ENCODE measurements at places on chromosomes 11 and 22.

GRCh38 chr22:21447694-21448402, 19.3 kb upstream of the TMEM191C start:
- DNase-seq: no peak

GRCh38 chr11:88167853-88168252, 7.4 kb downstream of the RAB38 start:
- no peak for DNase-seq

DNA sequence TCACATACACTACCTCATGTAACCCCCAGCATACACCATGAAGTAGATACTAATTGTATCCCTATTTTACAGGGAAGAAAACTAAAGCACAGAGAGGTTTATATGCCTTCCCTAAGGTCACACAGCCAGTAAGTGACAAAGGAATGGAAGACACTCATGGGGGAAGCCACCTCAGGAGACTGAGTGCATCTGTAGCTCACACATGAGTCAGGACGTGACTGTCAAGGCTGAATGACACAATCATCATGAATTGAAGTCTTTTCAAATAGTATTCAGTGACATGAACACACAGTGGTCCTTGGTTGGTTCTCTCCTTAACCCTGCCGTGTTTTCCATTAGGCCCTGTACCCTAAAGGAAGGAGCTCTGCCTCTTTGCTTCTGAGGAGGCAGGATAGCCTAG, 463.0 kb downstream of the NTM start:
- no peak for DNase-seq

DNA sequence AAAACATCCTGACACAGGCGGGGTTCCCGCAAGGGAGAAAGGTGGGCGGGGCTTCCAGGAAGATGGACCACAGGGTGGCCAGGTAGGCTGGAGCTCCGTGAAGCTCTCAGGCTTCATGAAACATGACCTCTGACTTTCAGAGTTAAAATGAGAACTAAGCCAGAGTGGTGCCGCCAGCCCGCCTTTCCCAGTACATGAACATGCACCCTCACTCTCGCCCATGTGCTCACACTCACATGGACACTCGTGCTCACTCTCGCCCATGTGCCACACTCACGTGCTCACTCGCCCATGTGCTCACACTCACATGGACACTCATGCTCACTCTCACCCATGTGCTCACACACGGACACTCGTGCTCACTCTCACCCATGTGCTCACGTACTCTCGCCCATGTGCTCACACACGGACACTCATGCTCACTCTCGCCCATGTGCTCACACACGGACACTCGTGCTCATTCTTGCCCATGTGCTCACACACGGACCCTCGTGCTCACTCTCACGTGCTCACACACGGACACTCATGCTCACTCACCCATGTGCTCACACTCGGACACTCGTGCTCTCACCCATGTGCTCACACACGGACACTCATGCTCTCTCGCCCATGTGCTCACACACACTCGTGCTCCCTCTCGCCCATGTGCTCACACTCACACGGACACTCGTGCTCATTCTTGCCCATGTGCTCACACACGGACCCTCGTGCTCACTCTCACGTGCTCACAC, 10.0 kb downstream of the RNH1 start:
- DNase-seq: no peak

- no peak for DNase-seq
Measured at GRCh38 chr11:97614606-97615005, 1224.8 kb downstream of the JRKL start.

DNA sequence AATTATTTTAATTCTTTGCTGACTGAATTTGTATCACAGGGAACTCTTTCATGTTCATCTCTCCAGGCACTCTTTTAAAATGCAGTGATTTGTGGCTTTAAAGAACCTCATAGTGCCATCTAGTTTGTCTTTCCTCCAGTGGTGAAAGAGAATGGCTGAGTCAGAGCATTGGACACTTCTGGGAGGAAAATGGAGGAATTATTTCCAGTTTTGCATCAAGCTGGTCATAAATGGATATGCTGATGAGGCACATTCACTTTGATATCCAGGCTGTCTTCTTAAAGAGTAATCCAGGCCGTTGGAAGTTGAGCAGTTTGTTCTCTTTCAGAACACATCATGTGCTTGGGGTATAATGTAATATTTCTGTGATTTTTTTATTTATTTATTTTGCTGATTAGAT, 273.7 kb downstream of the DDX10 start:
- DNase-seq: no peak

DNA sequence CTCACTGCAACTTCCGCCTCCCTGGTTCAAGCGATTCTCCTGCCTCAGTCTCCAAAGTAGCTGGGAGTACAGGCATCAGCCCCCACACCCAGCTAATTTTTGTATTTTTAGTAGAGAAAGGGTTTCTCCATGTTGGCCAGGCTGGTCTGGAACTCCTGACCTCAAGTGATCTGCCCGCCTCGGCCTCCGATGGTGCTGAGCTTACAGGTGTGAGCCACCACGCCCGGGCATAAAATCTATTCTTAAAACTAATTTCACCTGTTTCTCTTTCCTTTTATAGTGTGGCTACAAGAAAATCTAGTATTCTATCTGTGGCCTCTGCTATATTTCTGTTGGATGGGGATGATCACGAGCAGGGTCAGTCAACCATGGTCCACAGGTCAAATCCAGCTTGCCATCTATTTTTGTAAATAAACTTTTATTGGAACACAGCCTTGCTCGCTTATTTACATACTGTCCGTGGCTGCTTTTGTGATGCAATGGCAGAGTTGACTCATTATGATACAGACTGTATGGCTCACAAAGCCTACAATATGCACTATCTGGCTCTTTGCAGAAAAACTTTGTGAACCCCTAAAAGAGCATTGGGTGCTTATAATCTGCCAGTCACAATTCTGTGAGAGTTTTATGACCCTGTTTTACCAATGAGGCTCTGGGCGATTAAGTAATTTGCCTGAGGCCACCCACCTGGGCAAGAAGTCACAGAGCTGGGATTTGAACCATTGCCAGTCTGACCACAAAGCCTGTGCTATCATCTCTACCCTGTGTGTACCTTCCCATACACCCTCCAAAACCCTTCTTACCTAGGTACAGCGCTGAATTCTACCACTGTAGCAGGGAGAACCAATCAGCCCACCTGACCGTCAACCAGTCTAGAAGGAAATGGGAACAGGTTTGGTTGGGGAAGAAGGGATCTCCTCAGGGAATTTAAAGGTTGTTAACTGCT, 28.3 kb downstream of the SLC1A2 start:
- no peak for DNase-seq

- no peak for DNase-seq
Measured at GRCh38 chr11:120034881-120035630, 102.9 kb downstream of the TRIM29 start.

- DNase-seq: no peak
Measured at GRCh38 chr22:32539631-32540421, 65.2 kb downstream of the FBXO7 start.

GRCh38 chr11:69466039-69466438, 15.4 kb upstream of the LINC01488 start:
- no peak for DNase-seq

GRCh38 chr11:727281-727701, 20.0 kb upstream of the TALDO1 start:
- DNase-seq: no peak

- DNase-seq: no peak
Measured at GRCh38 chr11:117722082-117722481, 74.9 kb downstream of the DSCAML1 start.

- DNase-seq: no peak
Measured at GRCh38 chr11:95577716-95578460, 211.7 kb downstream of the FAM76B start.

- DNase-seq: no peak
Measured at GRCh38 chr11:98862169-98862568, 158.6 kb upstream of the CNTN5 start.

DNA sequence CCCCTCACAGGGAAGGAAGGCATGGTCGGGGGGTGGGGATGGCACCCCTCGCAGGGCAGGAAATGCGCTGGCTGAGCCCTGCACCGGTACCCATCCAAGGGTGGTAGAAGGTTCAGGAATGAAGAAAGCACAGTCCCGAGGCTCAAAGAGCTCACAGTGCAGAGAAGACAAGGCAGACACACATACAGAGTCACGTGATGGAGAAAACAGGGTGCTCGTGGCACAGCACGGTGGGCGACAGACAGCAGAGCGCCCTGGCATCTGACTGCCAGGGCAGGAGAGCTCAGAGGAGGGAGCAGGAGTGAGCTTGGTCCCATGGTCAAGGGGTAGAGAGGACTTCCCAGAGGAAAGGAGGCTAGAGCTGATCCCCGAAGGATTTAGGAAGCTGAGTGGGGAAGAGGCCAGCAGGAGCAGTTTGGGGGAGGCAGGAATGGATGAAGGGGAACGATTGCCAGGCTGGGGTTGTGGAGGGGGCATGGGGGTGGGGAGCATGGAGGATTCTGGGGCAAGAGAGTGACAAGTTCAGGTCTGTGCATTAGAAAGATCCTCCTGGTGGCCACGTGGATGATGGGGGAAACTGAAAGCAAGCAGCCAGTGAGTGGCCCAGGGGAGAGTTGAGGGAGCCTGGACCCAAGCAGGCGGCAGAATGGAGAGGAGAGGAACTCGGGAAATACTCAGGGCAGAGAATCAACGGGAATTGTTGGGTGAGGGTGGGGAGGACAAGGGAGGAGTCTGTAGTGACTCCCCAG, 43.9 kb downstream of the PDE2A start:
- DNase-seq: no peak

- no peak for DNase-seq
Measured at GRCh38 chr22:44590291-44590690, 92.3 kb upstream of the RTL6 start.

DNA sequence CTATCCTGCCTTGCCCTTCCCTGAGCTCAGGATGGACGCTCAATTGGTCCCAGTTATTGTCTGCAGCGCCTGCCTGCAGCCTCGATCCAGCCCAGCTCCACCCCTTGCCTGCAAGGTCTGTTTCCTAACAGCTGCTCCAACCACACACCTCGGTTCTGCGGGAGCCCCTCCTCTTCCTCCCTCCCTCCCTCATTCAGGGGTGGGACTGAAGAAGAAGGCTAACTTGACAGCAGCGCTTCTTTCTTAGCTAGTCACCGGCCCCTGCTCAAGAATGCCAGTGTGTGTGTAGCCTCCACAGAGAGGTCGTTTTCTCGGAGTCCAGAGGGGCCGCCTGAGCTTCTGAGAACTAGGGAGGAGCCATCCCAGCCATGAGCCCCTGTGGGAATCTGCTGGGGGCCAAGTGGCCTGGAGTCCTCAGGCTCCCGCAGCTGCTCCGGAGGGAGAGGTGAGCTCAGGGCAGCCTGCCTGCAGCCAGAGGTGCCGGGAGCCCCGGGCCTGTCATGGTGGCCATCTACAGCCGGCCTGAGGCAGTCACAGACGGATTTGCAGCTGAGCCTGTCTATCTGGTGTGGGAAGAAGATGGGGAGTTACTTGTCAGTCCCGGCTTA, 36.1 kb downstream of the LIMK2 start:
- DNase-seq: peak; percentile 84

DNA sequence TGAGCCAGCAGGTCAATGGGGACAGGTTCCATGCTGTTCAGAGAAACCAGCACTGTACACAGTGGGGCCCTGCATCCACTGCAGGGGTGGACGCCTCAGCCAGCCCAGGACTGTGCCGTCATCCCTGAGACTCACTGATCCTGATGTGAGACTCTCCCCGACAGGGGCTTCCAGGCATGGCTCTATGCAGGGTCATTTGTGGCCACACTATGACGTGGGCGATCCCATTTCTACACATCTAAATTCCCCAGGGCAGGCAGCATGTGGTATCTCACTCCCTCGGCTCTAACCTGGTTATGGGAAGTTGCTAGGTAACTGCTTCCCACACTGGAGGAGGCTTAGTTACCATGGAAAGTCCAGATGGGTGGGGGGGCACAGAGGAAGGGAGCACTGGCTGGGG, 14.2 kb upstream of the FAM83F start:
- no peak for DNase-seq

DNA sequence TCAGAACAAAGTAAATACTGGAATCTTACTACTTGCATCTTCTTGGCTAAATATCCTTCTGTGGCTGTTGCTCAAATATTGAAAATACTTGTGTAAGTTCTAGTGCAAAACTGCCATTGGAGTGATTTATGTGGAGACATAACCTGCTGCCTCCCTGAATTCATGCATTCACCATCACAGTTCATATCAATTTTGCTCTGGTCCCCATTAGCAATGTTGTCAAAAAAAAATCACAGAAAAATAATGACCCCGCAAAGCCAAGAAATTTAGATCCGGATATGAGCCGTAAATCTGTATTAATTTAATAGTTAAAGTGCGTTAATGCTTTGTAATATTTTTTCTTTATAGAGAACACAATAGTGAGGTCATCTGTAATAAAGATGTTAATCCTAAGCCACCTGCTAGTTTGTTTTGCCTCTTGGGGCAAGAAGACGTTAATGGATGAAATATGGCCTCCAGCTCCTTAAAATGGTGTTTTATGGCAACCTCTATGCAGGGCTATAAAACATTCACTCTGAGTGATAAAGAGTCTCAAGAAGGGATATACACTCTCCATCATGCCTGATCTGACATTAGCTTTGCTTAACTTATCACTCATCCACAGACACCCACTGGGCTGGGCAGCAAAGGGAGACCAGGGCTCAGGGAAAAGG, 255.9 kb downstream of the INSC start:
- DNase-seq: no peak

- peak; percentile 12 for DNase-seq
Measured at GRCh38 chr11:83566950-83567349, 280.8 kb upstream of the CCDC90B start.

- no peak for DNase-seq
Measured at GRCh38 chr11:37612146-37612545, 1014.1 kb upstream of the RAG2 start.

- DNase-seq: no peak
Measured at GRCh38 chr22:48371391-48371790, 1456.3 kb downstream of the BRD1 start.

- no peak for DNase-seq
Measured at GRCh38 chr11:13963169-13963948, 836 bp downstream of the SPON1 start.

GRCh38 chr11:114832532-114833125, 154.3 kb downstream of the NXPE2 start:
- DNase-seq: no peak

DNA sequence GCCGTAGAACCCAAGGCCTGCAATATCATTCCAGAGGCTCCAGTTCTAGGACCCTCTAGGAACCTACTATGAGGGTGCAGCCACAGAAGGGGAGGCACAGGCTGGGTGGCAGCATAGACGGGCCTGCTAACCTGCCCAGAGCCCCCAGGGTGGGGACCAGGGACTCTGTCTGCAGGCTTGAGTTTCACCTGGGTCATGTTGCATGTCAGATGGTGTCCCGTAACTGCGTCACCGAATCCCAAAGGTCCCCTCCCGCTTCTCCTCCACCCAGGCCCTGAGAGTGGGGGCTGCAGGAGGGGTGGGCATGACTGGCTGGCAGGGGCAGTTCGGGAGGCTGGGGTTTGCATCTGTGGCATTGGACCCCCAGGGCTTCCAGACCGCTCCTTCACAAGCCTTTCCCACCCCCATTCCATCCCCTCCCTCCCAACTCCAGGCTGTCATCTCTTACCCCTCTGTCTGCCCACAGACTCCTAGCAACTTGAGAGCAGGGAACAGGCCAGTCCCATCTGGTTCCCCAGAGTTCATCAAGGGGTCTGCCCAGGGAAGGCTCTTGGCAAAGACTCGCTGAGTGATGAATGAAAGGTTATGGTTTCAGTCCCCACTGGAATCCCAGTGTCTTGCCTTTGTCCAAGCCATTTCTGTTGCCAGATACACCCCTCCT, 16.3 kb downstream of the MYO7A start:
- DNase-seq: no peak
